Ascending aorta (tissue), 2 donors: ENCODE measurements at places on chromosomes 12 and 14.

DNA sequence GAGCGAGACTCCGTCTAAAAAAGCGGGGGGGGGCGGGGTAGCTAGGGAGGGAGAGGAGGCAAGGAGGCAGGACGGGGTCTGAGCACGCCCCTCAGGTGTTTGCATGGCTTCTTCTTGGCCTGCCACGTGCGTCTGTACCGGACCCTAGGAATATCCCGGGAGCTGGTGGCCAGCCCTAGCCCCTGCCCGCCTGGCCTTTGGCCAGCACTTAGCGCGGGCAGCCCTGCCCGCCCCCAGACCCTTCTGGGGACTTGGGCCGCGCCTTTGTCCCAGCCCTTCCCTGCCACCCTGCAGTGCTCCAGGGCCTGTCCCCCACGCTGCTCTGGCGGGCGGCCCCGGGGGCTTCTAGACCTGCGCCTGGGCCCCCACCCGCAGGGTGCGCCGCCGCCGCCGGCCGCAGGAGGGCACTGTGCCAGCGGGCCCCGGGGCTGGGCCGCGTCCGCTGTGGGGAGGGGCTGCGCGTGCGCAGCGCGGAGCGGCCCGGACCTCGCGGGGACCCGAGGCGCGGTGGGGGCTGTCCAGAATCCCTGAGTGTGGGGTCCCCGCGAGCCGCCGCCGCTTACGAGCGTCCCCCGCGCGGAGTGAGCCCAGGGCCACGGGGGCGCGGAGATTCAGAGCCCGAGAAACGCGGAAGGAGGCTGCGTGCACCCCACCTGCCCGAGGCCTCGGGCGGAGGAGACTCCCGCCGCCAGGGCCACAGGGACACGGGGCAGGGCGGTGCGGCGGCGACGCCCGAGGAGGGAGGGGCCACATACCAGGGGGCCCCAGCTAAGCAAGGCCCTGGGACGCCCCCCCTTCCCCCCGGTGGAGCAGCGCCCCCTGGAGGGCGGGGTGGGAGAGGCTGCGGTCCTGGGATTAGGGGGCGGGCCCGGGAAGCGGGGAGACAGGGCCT, 21.0 kb downstream of the SLC25A29 start:
- H3K27ac ChIP-seq: peak overlapping the region; percentile 85
- no peaks in the 10 kb centered on the region for H3K4me1 ChIP-seq
- H3K36me3 ChIP-seq: no peaks in the 10 kb centered on the region
- peak overlapping the region; percentile 82 for H3K4me3 ChIP-seq

- no peak overlapping the region for H3K4me3 ChIP-seq
- H3K4me1 ChIP-seq: no peaks in the 10 kb centered on the region
- H3K36me3 ChIP-seq: no peaks in the 10 kb centered on the region
- no peak for DNase-seq
- H3K27ac ChIP-seq: no peak overlapping the region
- H3K27me3 ChIP-seq: no peaks in the 10 kb centered on the region
These were observed 341.1 kb upstream of the FLRT2 start for GRCh38 chr14:85188836-85189235.

DNA sequence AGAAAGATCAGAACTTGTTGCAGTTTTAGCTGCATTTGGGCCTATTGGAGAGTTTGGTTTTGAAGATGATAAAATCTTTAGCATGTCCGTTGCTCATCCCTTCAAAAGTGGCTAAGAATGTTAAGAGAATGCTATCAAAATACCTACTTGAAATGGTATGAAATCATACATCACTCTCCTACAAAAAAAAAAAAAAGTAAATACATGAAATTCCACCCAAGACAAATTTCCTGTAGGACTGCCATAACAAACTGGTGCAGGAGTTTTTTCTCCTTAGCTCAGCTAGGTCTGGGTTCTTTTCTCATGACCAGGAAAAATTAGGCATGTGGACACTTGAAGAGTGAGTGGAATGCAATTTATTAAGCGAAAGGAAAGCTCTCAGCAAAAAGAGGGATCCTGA, 15.9 kb upstream of the FAR2 start:
- no peak overlapping the region for H3K4me3 ChIP-seq
- no peak for DNase-seq
- H3K27me3 ChIP-seq: no peaks in the 10 kb centered on the region
- no peak overlapping the region for H3K27ac ChIP-seq

DNA sequence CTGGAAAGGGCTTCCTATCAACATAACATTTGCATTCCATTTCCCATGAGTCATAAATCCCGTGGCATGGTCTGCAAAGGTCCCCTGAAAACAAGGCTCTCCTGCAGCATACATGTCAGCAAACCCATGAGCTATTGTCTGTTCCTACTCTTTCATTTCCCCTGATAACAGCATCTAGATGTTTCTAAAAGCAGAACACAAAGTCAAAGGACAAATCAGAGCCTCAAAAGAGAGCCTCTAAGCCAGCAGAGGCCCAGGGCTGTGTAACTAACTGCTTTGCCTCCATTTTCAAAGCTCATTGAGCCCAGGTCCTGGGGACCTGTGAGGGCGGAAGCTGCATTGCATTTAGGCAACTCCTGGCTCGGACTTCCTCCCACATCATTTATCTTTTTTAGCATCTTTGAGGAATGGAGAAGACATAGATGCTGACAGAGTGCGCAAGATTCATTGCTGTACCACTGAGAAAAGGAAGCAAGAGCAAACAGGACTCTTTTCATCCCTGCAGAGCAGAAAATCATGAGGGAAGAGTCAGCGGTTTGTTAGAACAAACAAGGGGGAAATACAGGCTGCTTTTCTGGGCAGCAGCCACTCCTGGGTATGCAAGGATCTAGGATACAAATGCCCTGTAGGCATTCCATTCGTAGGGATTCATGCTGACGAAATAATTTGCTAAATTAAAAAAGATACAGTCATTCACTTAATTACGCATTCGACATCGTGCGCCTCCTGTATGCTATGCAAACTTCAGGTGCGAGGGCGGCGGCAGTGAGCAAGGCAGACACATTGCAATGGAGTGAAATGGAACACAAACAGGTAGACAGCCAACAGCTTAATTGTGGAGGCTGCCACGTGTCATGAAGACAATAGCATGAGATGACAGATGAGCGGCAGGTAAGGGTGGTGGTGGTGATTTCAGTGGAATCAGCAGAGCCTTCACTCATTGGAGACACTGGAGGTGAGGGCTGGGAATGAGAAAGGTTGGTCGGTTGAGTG, 131.0 kb downstream of the TMEM132D start:
- DNase-seq: no peak
- H3K4me1 ChIP-seq: no peaks in the 10 kb centered on the region
- no peak overlapping the region for H3K4me3 ChIP-seq
- no peaks in the 10 kb centered on the region for H3K36me3 ChIP-seq

GRCh38 chr12:60112763-60113162, 516.9 kb downstream of the SLC16A7 start:
- no peaks in the 10 kb centered on the region for H3K36me3 ChIP-seq
- no peak for DNase-seq
- no peak overlapping the region for H3K27ac ChIP-seq
- no peaks in the 10 kb centered on the region for H3K4me1 ChIP-seq
- no peak overlapping the region for H3K4me3 ChIP-seq
- H3K27me3 ChIP-seq: no peaks in the 10 kb centered on the region

DNA sequence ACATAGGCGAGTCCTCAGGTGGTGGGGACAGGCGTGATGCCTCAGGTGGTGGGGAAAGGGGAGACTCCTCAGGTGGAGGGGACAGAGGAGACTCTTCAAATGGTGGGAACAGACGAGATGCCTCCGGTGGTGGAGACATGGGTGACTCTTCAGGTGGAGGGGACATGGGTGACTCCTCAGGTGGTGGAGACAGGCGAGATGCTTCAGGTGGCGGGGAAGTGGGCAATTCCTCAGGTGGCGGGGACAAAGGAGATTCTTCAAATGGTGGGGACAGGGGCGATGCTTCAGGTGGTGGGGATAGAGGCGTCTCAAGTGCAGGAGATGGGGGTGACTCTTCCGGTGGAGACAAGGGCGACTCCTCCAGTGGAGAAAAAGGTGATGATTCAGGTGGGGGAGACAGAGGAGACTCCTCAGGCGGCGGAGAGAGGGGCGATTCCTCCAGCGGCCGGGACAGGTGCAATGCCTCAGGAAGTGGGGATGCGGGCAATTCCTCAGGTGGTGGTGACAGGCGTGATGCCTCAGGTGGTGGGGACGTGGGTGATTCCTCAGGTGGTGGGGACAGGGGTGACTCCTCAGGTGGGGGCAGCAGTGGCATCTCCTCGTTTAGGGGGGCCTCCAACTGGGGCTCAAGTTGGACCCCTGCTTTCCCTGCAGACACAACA, 8.7 kb downstream of the KMT2D start:
- no peak overlapping the region for H3K27ac ChIP-seq
- peaks cover 81% of the 10 kb centered on the region for H3K36me3 ChIP-seq
